Retinal pigment epithelial cell (primary cell): ENCODE measurements at places on chromosomes 6 and 20.

DNA sequence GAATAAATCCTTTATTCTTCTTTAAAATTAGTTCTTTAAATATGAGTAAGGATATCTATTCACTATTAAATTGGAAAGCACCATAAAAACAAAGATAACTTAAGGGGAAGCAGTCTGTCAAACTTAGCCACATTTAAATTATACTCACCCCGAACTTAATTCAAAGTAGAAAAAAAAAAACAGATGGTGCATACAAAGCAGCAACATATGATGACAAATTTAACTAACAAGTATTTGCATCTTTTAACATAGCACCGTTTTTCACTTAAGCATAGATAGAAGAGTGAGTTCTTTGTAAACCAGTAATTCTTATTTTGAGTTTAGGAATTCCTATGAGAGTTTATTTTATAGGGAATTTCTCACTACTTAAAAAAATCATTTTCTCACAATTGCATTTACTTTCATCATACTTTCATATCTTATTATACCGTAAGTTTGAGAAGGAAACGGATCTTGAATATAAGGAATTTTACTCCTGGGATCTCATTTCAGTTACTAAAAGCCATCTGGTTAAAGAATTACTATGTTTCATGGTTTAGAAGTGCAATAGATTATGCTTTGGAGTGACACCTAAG lies 828.2 kb upstream of the MAP3K7 start:
- no peak for DNase-seq

DNA sequence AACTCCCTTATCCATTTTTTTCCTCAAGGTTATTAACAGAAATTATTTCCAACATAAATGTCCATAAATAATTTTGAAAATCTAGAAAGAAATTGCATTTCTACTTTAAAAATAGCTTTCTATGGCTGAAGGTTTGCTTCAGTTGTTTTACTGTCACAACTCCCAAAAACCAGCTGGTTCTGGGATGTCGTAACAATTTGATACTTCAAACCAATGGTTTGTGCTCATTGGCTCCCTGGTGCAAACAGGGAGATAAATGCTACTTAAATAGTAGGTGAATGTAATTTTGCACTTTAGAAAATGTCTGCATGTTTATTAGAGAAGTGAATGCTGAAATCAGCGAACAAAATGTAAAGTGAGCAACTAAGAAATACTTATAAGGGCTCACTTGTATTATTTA lies 31.1 kb downstream of the LAMA2 start:
- no peak for DNase-seq

GRCh38 chr20:45153752-45154151 lies 20.9 kb upstream of the PI3 start:
- DNase-seq = no peak

DNA sequence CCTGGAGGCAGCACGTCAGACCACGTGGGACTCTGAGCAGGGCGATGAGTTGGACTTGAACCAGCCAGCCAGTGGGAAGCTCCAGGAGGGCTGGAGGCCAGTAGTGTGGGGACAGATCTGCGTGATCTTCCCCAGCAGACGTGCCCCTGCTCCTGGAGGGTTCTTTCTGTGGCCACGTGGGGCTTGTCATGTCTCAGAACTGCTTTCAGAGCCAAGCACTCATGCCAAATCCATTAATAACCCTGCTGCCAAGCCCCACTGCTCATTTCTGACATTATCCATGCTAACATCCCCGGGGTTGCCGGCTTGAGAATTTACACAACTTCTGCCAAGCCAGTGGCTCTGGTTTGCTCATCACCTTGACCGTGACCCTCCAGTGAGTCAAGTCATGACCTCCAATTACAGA lies 38.3 kb downstream of the SIRPA start:
- no peak for DNase-seq

- no peak for DNase-seq
These were observed 21.9 kb upstream of the PTPN1 start for GRCh38 chr20:50488236-50488806.

- no peak for DNase-seq
These were observed 48.6 kb downstream of the KDM1B start for GRCh38 chr6:18203786-18204185.

DNA sequence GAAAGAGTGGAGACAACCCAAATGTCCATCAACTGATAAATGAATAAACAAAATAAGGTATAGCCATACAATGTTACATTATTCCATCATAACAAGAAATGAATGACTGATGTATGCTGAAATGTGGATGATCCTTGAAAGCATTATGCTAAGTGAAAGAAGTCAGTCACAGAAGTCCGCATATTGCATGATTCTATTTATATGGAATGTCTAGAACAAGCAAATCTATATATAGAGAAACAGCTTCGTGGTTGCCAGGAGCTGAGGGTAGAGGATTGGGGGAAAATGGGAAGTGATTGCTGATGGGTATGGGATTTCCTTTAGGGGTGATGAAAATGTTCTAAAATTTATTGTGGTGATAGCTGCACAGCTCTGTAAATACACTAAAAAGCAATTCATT lies 196.8 kb downstream of the ATXN1 start:
- no peak for DNase-seq

- DNase-seq = no peak
These were observed 179.5 kb downstream of the ZFP64 start for GRCh38 chr20:52012079-52012478.

DNA sequence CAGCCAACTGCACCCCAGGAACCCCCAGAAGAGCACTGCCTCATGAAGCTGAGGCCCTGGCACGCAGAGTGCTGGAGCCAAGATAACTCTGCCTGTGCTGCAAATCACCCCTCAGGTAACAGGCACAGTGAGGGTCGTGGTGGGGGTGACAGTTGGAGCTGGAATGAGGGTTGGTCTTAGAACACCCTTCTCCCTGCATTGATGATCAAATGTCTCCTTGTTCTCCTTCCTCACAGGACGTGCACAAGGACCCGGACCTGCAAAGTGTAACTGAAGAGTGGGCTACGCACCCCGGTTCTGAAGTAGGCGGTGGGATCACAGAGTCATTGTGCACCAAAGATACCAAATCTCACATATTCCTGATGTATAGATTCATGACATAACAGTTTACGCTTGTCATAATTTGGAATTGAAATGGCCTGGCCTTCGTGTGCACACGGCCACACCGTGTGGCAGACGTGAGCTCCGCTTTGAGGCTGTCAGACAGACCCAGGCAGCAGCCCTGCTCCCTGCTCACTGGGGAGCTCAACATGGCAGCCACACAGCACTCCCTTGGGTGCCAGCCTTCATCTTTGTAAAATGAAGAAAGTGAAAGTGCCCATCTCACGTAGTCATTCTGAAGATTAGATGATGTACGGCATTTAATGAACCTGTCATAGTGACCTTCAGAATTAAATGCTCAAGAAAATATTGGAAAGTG lies 8.8 kb downstream of the THBS2 start:
- DNase-seq = no peak

- DNase-seq = no peak
These were observed 120.8 kb upstream of the BCLAF1 start for GRCh38 chr6:136410201-136411024.

GRCh38 chr6:44966449-44967092 lies 361.6 kb upstream of the RUNX2 start:
- DNase-seq = peak; percentile 35

DNA sequence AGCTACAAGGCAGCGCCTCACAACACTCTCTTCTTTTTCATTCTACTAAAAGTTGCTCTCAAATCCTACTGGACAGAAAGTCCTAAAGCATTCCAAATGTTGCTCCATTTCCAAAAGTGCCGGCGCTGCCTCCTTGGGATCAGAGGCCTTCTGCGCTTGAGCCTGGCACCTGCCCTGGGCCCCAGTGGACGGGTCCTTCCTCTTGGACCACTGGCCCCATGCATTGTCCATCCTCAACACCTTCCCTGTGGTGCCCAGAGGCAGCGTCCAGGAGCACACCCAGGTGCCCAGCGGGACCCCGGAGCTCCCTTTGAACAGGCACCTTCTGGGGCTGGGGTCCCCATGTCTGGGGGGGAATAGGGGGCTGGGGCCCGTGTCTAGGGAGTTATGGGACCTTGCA lies 205.2 kb downstream of the ERMARD start:
- DNase-seq = no peak

- DNase-seq = peak; percentile 87
These were observed 86.4 kb downstream of the MAP3K7 start for GRCh38 chr6:90500458-90500857.

- DNase-seq = peak; percentile 6
These were observed 31.5 kb downstream of the RPF2 start for GRCh38 chr6:111013144-111013915.

DNA sequence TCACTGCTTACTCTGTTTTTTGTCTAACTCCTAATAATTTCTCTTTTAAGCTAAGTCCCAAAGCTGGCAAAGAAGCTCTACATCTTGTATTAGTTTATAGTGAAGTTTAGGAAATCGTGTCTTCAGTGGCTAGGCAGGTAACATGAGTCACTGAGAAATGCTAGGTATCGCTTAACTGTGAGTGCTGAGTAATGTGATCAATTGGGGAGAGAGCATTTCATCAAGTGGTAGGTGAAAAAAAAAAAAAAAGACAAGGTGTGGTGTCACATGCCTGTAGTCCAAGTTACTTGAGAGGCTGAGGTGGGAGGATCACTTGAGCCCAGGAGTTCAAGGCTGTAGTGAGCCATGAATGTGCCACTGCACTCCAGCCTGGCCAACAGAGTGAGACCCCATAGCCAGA lies 125.3 kb downstream of the FAM83B start:
- DNase-seq = no peak

DNA sequence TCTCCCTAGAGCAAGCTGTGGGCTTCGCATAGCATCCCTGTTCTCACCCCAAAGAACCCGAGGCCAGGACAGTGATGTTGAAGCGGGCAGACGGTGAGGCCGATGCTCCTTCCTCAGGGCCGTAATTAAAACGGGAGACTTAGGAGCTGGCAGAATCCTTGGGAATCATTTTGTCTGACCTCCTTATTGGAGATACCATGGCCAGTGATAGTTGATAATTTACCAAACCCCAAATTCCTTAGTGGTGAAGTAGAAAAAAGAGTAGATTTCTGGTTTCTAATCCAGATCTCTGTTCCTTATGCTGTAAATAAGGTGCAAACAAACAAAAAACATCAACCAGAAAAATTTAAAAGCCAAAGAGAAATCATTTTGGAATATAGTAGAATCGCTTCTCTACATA lies 361.1 kb upstream of the AGPAT4 start:
- no peak for DNase-seq

GRCh38 chr6:73285674-73286283 lies 22.8 kb upstream of the KHDC1 start:
- DNase-seq = peak; percentile 25

DNA sequence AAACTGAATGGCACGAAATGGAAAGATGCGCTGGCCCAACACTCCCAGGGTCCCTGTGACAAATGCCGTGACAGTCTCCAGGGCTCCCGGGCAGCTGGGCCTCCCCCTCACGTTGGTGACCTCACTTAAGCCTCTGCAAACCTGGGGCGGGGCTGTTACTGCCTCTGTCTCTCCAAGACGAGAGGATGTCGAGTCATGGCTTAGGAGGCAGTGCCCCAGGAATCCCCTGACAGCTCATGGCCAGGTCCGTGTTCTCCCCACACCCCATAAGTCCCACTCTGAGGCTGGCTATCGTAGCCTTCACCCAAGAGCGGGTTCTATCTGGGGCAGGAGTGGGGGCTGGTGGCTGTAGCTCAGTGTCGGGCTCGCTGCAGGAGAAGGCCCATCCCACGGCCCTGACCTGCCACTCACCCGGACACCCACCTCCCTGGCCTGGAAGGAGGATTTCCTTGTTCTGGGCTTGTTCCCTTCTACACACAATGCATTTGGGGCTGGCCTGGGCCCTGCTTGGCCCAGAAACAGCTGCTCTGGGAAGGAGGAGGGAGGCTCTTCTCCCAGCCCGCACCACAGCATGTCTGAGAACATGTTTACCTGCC lies 5.6 kb upstream of the RPS21 start:
- DNase-seq = no peak

DNA sequence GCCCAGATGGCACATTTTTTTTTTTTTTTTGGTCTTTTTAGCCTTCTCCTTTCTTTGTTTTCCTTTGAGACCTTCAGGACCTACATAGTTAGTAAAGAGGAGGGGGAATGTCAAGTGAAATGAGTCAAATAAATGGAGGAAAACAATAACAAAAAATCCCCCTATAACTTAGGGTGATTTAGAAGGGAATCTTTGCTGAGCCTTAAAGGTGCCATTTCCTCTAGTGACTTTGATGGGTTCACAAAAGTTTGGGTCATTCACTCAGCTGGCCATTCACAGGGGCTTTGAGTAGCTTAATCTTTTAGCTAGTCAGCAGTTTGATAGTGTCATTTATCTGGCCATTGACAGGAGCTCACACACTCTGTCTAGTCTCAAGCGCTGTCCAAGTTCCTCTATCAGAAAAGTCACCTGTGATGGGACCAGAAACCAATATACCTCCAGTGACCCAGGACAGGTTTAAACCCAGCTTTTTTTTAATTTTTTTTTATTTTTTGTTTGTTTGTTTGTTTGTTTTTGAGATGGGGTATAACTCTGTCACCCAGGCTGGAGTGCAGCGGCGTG lies 275.1 kb upstream of the PRDM1 start:
- DNase-seq = no peak

GRCh38 chr20:46275091-46275490 lies 33.2 kb downstream of the CDH22 start:
- no peak for DNase-seq

DNA sequence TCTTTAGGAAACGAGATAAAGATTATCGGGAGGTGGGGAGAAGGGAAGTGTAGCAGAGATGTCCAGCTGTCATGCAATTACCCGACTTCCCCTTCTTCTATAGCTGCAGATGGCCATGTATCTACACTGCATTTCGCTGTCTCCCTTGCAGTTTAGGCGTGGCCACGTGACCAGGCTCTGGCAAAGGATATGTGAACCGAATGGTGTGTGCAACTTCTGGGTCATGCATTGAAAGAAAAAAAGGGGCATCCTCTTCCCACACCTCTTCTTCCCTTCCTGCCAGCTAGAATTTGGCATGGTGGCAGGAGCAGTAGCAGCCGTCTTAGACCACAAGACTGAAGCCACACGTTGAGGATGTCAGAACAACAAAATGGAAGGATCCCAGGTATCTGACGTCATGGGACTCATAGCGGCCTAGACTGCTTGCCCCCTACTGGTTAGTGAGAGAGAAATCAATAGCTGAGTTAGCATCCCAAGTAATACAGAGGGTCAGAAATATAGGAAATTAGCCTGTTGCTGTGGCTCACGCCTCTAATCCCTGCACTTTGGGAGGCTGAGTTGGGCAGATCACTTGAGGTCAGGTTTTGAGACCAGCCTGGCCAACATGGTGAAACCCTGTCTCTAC lies 32.8 kb downstream of the TCF15 start:
- no peak for DNase-seq

GRCh38 chr6:31736021-31736767 lies at the start of gene CLIC1:
TSS of gene CLIC1 (minus strand) at chr6:31736530. CDS start at chr6:31736300, 230 bp downstream.
- DNase-seq = no peak

- DNase-seq = no peak
These were observed 63.2 kb downstream of the HIVEP2 start for GRCh38 chr6:142881761-142882160.

- peak; percentile 87 for DNase-seq
These were observed 21.8 kb upstream of the SRF start for GRCh38 chr6:43149265-43149664.

DNA sequence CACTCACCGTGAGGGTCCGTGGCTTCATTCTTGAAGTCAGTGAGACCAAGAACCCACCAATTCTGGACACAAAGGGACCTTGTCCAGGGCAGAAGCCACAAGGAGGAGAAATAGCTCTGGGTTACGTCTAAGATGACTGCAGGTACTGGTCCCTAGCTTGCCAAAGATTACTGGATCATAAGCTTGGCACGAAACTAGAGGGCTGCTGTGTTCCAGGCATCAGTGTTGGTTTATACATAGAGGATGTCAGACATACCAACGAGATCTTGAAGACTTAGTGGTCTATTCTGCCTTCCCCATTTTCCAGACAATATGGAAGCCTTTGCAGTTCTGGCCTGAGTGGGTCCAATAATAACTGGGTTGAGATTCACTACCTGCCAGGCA lies 175.7 kb downstream of the TBX18 start:
- no peak for DNase-seq
